ENCODE measurements at places on chromosomes 11 and 22. TPM values are rescaled to one million over a fixed set of nuclear protein-coding genes. Genes with fewer than 3 reads are reported as not detected.

GRCh38 chr11:117851106-117851505 lies 25.4 kb downstream of the FXYD6 start:
- DNase-seq, result no peak

DNA sequence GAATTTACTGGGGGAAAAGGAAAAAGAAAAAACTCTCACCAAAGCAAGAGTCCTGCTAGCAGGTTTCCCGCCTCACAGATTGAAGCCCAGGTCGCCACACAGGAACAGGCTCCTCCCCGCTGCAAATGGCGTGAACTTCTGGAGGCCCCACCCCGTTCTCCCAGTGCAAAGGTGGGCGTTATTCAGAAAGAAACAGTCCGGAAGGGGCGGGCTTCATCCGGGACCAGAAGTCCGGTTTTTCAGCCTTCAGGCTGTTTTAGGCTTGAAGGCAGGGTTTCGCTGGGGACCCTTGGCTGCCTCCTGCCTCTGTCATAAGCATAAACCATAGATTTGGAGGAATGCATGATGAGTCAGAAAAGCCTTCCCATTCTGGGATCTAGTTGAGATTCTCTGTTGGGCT lies 148.3 kb upstream of the POU2AF2 start:
- DNase-seq, result no peak

DNA sequence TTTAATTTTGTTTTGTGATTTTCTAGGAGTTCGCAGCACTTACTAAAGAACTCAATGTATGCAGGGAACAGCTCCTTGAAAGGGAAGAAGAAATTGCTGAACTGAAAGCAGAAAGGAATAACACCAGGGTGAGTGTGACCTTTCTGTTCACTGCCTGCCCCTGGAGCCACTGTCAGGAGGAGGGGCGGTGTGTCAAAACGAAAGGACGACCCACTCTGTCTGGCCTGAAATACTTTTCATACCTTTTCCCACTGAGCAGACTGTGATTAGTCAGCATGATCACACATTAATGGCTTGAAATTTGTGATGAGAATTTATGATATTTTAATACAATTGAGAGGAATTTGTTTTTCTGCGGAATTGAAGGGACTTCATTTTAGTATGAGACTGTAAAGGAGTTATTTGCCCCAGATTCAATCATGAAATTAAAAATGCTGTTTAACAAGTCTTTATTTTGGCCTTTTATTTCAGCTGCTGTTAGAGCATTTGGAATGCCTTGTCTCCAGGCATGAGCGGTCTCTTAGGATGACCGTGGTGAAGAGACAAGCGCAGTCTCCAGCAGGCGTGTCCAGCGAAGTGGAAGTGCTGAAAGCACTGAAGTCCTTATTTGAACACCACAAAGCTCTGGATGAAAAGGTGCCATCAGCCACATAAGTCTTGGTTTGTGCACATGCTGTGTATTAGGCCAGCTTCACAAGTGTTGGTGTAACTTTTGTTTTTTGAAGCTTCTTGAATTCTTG lies 54.1 kb downstream of the PPFIA1 start:
- no peak for DNase-seq

GRCh38 chr11:117973503-117973860 lies 12.7 kb upstream of the IL10RA start:
- no peak for DNase-seq

DNA sequence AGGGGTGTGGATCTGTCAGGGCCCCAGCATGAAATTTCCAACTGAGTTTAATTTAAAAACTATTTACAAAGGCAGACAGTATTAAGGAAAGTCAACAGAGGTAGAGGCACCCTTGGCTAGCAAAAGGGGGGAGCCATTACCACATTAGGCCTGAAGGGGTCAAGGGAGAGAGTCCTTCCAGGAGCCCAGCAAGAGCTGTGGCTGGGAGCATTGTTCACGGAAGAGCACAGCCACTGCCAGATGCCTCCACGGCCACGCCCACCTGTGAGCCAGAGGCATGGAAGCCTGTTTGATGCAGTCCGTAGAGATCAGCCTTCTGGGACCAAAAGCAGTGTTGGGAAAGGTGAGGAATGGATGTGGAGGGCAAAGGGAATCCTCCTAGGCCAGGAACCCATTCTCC lies 102.6 kb downstream of the GALNT18 start:
- DNase-seq, result peak; percentile 4

IGSF22 gene
- total RNA-seq, result not detected

DNA sequence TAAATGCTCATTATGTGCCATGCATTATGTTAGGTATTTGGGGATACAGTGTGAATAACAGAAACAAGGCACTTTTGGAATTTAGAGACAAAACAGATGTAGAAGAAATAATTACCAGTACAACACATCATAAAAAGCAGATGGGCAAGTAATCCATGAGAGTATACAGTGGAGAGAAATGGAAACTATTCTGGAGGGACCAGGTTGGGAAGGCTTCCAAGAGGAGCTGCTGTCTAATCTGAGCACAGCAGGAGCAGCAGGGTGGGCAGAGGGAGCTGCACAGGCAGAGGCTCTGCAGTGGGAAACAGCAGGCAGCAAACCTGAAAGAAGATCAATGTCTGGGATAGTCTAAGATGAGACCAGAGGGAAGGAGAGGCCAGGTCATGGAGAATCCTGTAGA lies 268.7 kb upstream of the CCDC90B start:
- no peak for DNase-seq

SMIM38 gene
- not detected for total RNA-seq

GRCh38 chr11:62546244-62546928 lies at the start of gene AHNAK:
Gene AHNAK (minus strand): TSS chr11:62546806. CDS start chr11:62536098, 10,708 bp downstream.
- DNase-seq, result peak; percentile 65

DNA sequence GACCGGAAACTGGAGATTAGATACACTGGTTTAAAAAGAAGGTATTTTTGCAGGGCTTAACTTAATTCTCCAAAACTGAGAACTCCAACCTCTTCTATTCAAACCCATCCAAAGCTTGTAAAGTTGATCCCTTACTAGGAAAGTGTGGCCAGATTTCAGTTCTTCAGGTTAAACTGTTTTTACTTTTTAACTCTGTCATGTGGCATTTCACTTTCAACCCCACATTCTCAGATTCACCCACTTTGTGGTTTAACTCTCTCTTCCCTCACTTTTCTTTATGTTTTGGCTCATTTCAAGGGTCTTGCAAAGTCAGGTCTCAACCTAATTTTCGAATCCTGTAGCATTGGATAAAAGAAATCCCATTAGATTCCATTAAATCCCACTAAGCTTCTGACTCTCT lies 75.4 kb downstream of the MPPED2 start:
- DNase-seq, result no peak
